ENCODE measurements at places on chromosomes 6 and 20. TPM values are rescaled to one million over a fixed set of nuclear protein-coding genes. Genes with fewer than 3 reads are reported as not detected.

ARMH2 gene
- total RNA-seq, result not detected

MARCKS gene
- 136 TPM for total RNA-seq

ZNF334 gene
- 2.7 TPM for total RNA-seq

SYNDIG1 gene
- total RNA-seq, result 0.12 TPM

RPS6KA2 gene
- 8.6 TPM for total RNA-seq

TINAG gene
- 55.5 TPM for total RNA-seq

RBBP8NL gene
- total RNA-seq, result 2.3 TPM

GTSF1L gene
- not detected for total RNA-seq

VGLL2 gene
- not detected for total RNA-seq

RAET1G gene
- total RNA-seq, result not detected

HTR1E gene
- total RNA-seq, result not detected

HRH3 gene
- not detected for total RNA-seq

COL9A3 gene
- total RNA-seq, result 0.70 TPM

RWDD2A gene
- 3.4 TPM for total RNA-seq

PPP1R10 gene
- total RNA-seq, result 80.3 TPM

ANKRD66 gene
- not detected for total RNA-seq

SLC22A16 gene
- 0.16 TPM for total RNA-seq

WFDC10B gene
- total RNA-seq, result not detected

GRIK2 gene
- 1.8 TPM for total RNA-seq

FGD2 gene
- 6.9 TPM for total RNA-seq

NRSN1 gene
- total RNA-seq, result not detected

FBXL4 gene
- total RNA-seq, result 22.5 TPM

WFDC12 gene
- not detected for total RNA-seq

PTCHD4 gene
- not detected for total RNA-seq

SPTLC3 gene
- 9.7 TPM for total RNA-seq

OR2J2 gene
- total RNA-seq, result not detected

SRMS gene
- 0.27 TPM for total RNA-seq

SOX18 gene
- total RNA-seq, result 4.7 TPM

TRIM10 gene
- total RNA-seq, result 5.3 TPM

SLC17A3 gene
- not detected for total RNA-seq

FAM217A gene
- not detected for total RNA-seq

EFCAB8 gene
- total RNA-seq, result 0.17 TPM

ZNF311 gene
- total RNA-seq, result 2.9 TPM

KHDRBS2 gene
- total RNA-seq, result 1.1 TPM

ATP6V1G2 gene
- 1.2 TPM for total RNA-seq

GPRC6A gene
- not detected for total RNA-seq

SIRPA gene
- 24.4 TPM for total RNA-seq

FERMT1 gene
- 17.4 TPM for total RNA-seq

TMC2 gene
- 0.09 TPM for total RNA-seq

AKAP12 gene
- 6.3 TPM for total RNA-seq

OXT gene
- not detected for total RNA-seq

POU5F1 gene
- 2.1 TPM for total RNA-seq

PROCR gene
- total RNA-seq, result 15.0 TPM

PSORS1C2 gene
- not detected for total RNA-seq

PARD6B gene
- 35.1 TPM for total RNA-seq

GTF3C6 gene
- 73.5 TPM for total RNA-seq

KIF6 gene
- 0.24 TPM for total RNA-seq
